ENCODE measurements at places on chromosomes 6 and 20.
A peak's percentile ranks its signal among the peaks of the same experiment; 100 is the strongest.

GRCh38 chr6:1346101-1346500, 34.2 kb downstream of the FOXQ1 start:
- no peak for DNase-seq

GRCh38 chr20:5703681-5704101, 46.5 kb upstream of the SHLD1 start:
- DNase-seq = peak; percentile 22

DNA sequence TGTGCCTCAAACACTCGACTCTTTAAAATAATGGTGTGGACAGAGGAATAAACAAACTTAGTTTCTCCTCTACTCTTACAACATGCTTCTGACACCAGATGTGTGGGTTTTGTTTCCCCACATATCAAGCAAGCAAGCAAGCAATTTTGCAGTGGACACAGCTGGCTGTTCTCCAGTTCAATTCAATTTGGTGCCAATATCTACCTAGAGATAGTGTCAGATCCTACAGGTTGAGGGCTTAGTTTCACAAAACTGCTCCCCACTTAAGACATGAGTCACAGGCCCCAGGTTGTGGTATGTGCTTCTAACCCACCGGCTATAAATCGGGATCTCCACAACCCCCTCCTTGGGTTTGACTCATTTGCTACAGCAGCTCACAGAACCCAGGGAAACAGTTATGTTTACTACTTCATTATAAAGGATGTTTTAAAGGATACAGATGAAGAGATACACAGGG, 131.4 kb upstream of the TRAF3IP2 start:
- DNase-seq = no peak

DNA sequence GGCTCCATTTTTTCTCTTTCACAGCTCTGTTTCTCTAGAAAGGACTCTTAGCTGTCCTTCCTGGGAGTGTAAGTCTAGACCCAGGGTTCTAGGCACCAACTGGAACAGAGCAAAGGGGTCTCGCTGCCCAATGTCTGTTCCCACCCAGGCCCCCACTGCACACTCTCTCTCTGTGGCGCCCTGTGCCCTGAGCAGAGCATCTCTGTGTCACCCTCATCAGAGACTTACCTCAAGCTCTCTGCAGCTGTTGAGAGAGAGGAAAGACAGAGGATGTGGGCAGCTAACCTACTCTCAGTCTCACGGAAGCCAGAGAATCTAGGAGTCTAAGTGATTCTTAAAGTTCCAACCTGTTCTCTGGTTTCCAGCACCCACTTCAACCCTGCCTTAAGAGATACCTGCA, 9.5 kb downstream of the NCR2 start:
- no peak for DNase-seq

GRCh38 chr6:116316772-116317467, 37.2 kb upstream of the TSPYL1 start:
- DNase-seq = no peak

- DNase-seq = no peak
Measured at GRCh38 chr6:39029156-39030011, 19.2 kb upstream of the GLP1R start.
